Stimulated activated CD8-positive, alpha-beta memory T cell treated with anti-CD3 and anti-CD28 coated beads, Interleukin-15, amount 100 ng/mL, for 4 hours (primary cell): ENCODE measurements at places on chromosomes 7 and 10.
A peak's percentile ranks its signal among the peaks of the same experiment; 100 is the strongest.

GRCh38 chr7:130733931-130734814, at the start of gene KLF14:
Gene KLF14, minus strand, starts transcription at chr7:130734207. Its CDS starts 174 bp downstream, at chr7:130734033.
- peak; percentile 12 for DNase-seq

- DNase-seq: no peak
These were observed 16.9 kb upstream of the GPR146 start for GRCh38 chr7:1027242-1028043.

- no peak for DNase-seq
These were observed 7.0 kb downstream of the FAM53B start for GRCh38 chr10:124737221-124737620.

DNA sequence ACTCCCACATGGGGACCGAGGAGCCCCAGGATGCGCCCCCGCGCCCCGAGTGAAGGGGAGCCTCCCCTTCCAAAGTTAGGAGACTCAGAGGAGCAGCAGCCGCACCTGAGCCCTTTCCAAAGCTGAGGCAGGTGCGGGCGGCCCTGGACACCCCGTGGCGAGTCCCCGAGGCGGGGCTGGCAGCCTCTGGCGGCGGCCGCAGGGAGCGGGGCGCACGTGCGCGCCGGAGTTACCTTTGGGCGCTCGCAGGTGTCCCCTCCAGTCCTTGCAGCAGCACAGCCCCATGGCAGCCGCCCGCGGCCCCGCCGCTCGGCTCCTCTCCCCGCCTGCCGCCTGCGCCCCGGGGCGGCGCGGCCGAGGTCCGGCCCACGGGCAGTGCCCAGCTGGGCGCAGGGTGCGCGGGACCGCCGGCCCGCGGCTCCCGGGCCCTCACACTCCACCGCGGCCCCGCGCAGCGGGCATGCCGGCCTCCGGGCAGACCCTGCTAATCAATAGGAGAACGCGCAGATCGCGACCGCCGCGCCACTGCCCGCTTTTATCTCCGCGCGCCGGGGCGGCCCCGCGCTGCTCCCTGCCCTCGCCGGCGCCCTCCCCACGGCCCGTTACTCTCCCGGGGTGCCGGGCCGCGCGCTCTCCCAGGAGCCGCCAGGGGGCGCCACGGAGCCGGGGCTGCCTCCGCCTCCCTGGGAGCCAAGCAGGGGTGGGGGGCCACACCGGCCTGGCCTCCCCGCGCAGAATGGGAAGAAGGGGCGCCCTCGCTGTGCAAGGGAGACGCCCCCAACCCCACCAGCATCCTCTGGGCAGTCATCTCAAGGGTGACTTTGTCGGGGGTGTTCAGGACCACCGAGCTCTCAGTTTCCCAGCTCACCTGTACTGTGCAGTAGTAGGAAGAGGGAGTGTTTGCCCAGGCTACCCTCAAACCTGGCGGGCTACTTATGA, 80.8 kb downstream of the ARHGAP22 start:
- no peak for DNase-seq

GRCh38 chr7:98831641-98832221, 38.1 kb downstream of the TMEM130 start:
- no peak for DNase-seq

DNA sequence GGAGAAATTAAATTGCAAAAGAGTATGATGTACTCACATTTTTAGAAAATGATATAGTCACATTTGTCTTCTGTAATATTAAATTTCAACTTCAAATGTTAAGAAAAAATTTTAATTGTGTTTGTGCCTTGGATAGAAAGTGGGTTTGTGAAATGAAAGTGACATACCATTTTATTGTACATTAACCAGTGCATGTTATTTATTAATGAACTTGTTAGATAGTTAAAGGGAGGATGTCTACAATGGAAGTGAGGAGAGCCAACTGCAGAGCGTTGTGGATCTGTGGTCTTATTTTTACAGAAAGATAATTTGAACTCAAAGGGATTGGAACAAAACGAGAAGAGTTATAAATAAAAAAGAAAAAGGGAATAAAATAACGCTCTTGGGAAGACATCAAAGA, 291.7 kb downstream of the ARL4A start:
- DNase-seq: no peak

- DNase-seq: no peak
These were observed 18.1 kb upstream of the ZNF273 start for GRCh38 chr7:64884913-64885370.

DNA sequence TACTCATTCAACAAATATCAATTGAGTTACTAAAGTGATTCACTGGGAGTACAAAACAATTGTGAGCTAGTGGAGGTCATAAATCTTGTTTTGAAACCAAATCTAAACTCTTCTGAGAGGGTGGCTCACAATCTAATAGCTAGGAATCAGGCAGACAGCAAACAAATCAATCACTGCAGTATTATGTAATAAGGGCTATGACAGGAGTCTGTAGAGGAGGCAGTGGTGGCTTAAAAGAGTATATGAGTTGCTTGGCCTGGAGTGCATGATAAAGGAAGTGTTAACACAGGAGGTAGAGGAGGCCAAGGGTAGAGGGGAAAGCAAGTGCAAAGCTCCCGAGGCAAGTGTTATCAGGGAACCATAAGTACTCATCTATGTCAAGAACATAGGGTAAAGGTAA, 16.5 kb downstream of the MYPN start:
- no peak for DNase-seq
